ENCODE measurements at places on chromosomes 2 and 18.

DNA sequence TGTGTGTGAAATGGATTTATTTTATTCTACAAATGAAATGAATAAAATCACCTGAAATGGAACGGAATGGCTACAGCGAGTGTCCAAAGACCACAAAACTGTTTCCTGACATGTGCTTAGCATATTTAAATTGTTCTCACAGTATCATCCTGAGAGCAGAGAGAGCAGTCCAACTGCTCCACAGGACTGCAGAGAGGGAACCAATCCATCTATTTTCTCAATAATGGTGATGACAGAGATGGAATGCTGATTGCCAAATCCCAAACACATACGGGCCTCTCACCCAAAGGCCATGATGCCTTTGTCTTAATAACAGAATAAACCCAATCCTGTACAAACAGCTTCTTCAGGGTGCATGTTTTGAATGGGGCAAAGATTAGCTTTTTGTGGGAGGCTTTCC, 41.1 kb downstream of the STAT1 start:
- DNase-seq, result no peak

DNA sequence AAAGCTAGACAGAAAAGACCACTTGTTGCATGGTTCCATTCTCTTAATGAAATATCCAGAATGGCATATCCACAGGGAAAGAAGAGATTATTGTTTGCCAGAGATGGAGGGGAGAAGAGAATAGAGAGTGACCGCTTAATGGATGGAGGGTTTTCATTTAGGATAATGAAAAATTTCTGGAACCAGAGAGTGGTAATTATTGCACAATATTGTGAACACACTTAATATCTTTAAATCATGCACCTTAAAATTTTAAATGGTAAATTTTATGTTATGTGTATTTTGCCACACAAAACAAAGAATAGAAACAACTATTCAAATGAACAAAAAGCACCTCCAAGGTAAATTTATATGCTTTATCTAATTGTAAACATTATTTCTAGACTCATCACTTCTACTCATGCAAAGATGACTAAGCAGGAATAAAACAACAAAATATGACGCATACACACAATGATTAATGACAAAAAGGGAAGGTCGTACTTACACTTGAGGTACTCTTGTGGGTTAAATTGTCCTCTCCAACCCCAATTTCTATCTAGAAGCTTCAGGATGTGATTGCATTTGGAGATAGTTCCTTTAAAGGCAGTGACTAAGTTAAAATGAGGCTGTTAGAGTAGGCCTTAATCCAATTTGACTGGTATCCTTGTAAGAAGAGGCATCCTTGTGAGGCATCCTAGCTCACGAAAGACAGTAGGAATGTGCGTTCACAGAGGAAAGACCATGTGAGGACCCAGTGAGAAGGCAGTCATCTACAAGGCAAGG, 18.7 kb upstream of the DHRS9 start:
- no peak for DNase-seq

GRCh38 chr2:120576509-120577474, 158.9 kb upstream of the GLI2 start:
- no peak for DNase-seq

DNA sequence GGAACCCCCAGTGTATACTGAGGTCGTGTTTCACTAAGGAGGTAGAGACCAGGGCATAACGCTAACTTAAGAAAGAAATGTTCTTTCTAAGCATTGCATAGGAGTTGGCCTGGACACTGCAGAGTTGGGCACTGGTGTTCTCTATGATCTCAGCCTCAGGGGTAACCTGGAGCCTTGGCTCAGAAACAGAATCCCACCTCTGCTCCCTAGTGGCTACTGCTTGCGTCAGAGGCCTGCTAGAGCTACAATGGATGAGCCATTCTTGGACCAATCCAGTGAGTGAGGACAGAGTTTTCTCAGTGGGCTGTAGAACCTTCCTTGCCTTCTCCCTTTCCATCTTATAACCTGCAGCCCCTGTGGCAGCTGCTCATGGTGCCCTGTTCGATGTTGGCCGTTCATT, 324.4 kb upstream of the CELF4 start:
- DNase-seq, result no peak

GRCh38 chr2:164898475-164898874, 56.9 kb downstream of the SLC38A11 start:
- no peak for DNase-seq

- no peak for DNase-seq
These were observed 185.6 kb downstream of the CTIF start for GRCh38 chr18:48724442-48724841.

DNA sequence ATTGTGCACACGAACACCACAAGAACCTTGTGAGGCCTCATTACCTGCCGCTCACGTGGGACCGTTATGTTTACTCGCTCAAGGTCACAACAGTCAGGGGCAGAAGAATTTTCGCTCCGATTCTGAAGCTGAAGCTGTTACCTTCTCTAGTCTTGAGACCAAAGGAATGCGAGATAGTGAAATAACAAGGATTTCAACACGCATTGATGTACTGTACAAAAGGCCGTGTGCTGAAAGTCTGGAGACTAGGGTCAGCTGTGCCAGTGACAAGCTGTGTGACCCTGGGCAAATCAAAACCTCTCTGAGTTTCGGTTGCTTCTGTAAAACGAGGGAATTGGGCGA, 583 bp downstream of the NEMP2 start:
- DNase-seq, result no peak

- DNase-seq, result peak; percentile 83
These were observed 107.0 kb downstream of the BCL2L11 start for GRCh38 chr2:111227716-111228141.

DNA sequence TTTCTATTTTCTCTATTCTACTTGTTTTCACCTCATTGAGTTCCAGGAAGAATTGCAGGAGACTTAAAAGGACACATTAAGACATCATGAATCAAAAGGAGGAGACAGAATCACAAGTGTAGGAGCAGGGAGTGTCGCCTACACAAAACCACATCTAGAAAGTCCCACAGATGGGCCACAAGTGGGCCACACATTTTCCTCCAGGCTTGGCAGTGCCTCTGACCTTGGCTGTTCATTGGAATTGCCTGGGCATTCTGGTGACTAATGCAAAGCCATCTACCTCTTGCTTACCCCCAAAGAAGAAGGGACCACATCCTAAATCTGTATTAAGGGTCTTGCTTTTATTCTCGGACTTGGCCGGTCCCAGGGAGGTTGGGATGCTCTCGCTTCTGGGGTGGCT, 103.6 kb downstream of the KLHL29 start:
- DNase-seq, result no peak

DNA sequence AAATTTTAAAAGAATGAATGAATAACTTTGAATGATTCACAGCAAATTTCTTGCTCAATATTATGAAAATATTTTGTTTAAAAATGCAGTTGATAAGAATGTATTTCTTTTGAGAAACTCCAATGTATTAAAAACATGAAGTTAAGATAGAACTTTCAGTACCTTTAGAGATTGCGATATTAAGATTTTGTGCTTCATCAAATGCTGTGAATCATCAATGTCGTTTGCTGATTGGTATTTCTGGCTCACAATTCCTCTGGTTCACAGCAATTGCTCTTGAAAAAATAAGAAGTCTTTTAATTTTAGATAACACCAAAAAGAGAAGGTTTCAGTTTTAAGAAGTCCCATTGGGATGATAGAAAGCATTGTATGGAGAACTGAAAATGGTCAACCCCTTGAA, 228.7 kb downstream of the IKZF2 start:
- DNase-seq, result no peak

- no peak for DNase-seq
These were observed 45.1 kb upstream of the SEC11C start for GRCh38 chr18:59094569-59094968.

GRCh38 chr18:51122266-51123045, 75.0 kb downstream of the MEX3C start:
- no peak for DNase-seq

DNA sequence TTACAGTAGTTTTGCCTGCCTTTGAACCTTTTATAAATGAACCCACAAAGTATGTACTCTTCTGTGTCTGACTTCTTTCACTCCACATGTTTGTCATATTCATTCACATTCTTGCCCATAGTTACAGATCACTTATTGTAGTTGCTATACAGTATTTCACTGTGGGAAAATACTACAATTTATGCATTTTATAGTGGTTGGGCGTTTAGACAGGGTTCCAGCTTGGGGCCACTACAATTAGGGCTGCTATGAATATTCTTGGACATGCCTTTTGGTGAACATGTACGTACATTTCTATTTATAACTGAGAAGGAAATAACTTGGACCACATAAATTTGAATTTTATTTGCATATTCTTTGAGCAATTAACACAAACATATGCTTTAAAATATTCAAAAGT, 15.4 kb upstream of the PMAIP1 start:
- DNase-seq, result no peak

GRCh38 chr2:96489663-96490062, 15.5 kb downstream of the NEURL3 start:
- no peak for DNase-seq

GRCh38 chr2:233280114-233280693, 27.4 kb upstream of the SAG start:
- DNase-seq, result no peak

GRCh38 chr18:52451851-52452250, 111.9 kb downstream of the DCC start:
- no peak for DNase-seq

GRCh38 chr2:95020275-95021022, 5.1 kb upstream of the MAL start:
- DNase-seq, result no peak

DNA sequence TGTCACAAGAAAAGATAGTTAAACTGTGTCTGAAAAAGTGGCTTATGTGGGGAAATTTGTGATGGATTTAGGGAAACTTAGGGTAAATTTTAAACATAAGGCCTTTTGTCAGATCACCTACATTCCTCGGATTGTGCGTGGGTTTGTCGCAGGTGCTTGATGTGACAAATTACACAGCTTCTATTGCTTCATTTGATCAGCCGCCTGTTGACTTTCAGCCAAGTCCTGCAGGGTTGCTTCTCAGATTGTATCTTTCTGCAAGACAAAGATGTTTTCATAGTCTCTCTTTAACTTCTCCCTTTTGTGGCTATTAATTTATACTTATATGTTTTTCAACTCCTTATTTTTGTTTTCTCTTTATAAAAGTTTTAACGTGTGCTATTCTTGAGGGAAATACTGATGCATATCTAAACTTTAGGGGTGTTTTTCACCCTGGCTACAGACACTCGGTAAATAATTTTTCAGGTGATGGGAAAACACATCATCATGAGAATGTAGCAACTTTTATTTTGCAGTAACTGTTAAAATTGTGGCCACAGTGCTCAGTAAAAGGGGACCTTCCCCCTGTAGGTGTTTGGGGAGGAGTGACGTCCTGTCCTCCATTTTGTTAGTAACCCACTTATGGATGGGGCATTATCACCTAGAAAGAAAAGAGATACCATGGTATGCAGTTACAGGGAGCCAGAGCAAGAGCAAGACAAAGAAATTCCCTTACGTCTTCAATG, 31.4 kb downstream of the GALM start:
- DNase-seq, result no peak

DNA sequence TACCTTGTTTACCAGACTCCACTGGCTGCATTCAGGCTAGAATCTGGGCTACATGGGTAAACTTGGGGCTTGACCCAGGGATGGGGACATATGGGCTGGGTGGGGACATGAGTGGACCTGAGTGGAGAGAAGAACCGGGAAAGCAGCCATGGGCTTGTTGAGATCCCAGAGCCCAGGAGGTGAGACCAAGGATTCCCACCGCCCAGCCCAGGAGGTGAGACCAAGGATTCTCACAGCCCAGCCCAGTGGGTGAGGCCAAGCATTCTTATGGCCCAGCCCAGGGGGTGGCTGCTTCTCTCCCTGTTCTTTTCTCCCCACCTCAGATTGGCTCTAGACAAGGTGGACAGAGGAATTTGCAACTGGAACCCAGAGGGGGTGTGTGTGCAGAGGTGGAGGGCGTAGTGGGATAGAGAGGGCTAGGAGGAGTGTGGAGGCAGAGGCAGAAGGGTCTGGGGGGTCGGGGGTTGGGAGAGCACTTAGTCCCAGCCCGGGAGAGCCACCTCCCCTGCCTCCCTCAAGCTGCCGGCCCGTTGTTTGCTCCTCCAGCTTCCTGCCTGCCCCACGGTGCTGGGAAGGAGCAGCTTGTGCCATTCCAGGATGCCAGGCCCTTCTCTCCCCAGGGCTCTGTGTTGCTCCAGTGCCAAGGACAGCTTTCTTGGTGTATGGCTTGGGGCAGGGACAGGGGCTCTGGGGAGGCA, 25.6 kb downstream of the GLI2 start:
- DNase-seq, result no peak

GRCh38 chr2:187554011-187554703, at the start of gene TFPI:
TFPI (minus strand) TSS chr2:187554435; CDS start chr2:187503768, 50,667 bp downstream.
- peak; percentile 62 for DNase-seq

- DNase-seq, result no peak
These were observed at the start of gene FHOD3 for GRCh38 chr18:36297417-36298125. FHOD3 (plus strand) TSS chr18:36297713; CDS start chr18:36297836, 123 bp downstream.

DNA sequence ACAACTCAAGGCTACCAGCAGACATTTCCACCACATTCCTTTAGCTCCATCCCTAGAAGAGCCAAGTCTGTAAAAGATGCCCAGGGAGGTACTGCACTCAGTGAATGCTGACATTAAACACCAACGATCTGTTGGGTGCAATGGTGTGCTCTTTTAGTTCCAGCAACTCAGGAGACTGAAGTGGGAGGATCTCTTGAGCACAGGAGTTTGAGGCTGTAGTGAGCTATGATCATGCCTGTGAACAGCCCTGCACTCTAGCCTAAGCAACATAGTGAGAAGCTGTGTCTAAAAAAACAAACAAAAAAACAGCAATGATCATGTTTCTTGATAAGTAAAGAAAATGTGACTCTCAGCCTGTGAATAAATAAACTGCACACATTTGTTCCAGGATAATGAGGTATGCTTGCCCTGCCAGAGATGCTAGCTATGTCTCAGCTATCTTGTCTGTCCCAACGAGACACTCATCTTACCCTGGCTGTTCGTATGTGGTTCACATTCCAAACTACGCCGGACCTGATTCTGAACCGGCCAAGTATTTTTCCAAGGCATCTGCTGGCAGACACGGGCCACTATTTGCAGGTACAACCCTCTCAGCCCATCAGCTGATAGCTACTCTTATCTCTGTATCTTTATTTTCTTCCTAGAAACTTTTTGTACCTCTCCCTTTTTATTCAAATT, 21.8 kb downstream of the TMEM182 start:
- no peak for DNase-seq
